Putamen (tissue), 1 donor: ENCODE measurements at places on chromosomes 11 and 22.

- DNase-seq: no peak
These were observed 36.2 kb upstream of the RAPSN start for GRCh38 chr11:47485107-47485506.

GRCh38 chr11:128832121-128832497, 35.0 kb downstream of the KCNJ1 start:
- DNase-seq: no peak

- no peak for DNase-seq
These were observed 424.4 kb upstream of the CCDC179 start for GRCh38 chr11:23284631-23285030.

DNA sequence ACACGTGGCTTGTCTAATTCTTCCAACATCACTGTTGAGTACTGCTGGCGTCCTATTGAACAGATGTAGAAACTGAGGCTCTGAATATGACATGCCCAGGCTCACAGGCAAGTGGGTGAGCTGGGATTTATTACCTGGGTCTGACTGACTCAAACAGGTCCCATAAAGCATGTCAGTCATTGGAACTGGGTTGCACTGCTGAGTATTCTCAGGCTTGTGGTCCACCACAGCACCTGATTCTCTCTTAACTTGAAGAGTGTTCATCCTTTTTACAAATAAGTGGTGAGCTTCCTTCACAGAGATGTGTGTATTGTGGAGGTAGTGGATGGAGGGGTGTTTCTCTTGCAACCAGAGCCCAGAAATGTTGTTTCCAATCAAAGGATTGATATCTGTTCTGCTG, 44.5 kb downstream of the SC5D start:
- no peak for DNase-seq

GRCh38 chr11:108125096-108125495, 3.7 kb downstream of the ACAT1 start:
- no peak for DNase-seq

- DNase-seq: no peak
These were observed 161.7 kb downstream of the ATG16L2 start for GRCh38 chr11:72975778-72976521.

DNA sequence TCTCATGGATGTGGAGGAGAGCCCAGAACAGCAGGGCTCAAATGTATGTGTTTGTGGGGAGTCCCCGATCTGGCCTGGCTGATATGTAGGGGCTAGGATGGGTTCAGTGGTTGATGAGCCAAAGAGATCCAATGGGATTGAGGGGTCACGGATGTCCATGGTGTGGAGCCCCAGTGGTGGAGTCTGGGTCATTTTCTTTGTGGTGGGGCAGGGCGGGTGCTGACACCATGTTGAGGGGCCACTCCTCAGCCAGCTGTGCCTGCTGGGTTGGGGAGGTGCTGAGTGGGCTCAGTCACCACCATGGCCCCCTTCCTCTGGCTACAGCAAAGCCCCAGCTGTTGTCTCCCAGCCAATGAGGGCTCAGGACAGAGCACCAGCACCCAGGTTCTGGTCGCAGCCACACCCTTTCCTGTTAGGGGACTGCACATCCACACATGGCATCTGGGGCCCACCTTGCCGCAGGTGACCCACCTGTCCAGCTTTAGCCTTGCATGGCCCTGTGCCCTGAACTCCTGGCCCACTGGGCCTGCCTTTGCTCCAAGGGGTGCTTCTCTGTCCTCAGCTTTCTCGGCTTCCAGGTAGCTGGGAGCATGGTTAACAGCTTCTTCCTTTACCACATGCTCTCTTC, 3.2 kb upstream of the GNAZ start:
- no peak for DNase-seq

DNA sequence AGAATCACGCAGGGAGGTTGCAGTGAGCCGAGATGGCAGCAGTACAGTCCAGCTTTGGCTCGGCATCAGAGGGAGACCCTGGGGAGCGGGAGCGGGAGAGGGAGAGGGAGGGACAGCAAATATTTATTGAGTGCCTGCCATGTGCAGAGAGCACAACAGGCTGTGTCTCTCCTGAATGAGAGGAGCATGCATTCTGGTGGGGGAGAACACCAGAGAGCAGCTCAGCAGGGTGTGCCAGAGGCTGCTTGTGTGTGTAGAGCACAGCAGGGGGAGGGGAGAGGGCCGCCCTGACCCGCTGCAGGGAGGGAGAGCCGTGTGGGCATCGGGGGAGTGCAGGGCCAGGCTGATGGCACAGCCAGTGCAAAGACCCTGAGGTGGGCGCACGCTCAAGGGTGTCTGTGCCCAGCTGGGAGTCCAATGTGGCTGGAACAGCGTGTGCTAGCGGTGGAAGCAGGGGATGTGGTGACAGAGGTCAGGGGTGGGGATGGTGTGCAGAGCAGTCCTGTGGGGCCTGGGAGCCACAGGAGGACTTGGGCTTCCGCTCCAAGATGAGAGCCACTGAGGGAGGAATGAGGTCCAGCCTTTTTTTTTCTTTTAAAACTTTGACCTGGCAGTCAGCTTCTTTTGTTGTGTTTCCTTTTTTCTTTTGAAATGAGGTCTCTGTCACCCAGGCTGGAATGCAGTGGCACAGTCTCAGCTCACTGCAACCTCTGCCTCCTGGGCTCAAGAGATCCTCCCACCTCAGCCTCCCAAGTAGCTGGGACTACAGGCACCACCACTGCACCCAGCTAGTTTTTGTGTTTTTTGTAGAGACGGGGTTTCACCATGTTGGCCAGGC, 12.0 kb downstream of the PPIL2 start:
- DNase-seq: no peak

DNA sequence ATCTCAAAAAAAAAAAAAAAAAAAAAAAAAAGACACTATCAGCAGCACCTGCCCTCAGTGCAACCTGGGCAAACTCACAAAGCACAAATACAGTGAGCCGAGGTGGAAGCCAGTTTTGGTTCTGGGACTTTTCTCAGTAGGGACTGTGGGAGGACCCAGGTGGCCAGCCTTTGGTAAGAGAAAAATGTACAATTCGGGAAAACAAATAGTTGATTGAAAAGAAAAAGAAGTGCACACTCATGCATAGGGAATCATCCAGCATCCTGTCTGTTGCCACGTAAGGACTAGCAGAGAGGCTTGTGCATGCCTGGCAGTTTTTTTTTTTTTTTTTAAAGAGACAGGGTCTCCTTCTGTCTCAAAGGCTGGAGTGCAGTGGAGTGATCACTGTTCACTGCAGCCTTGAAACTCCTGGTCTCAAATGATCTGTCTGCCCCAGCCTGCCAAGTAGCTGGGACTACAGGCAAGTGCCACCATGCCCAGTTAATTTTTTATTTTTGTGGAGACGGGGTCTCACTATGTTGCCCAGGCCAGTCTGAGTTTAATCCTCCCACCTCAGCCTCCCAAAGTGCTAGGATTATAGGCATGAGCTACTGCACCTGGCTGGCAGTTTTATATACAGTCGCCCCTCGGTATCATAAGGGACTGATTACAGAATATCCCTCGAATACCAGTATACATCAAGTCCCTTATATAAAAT, 36.7 kb downstream of the TPST2 start:
- DNase-seq: no peak

DNA sequence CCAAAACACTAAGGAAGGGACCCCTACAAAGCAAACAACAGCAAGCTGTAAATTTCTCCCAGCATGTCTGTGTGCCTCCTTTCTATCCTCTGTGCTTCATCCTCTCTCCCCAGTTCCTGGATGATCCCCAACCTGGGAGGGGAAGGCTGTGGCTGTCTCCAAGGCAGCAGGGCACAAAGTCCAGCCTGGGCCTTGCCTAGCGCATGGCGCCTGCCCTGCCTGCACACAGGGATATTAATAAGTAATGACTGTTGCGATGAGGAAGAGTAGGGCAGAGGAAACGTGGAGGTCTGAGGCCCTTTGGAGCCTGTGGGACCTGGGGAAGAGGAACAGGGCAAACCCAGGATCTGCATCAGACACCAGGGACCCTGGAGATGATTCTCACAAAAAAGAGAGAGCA, 2.0 kb downstream of the USH1C start:
- DNase-seq: no peak

GRCh38 chr11:59616396-59616982, 915 bp upstream of the OSBP start:
- no peak for DNase-seq

DNA sequence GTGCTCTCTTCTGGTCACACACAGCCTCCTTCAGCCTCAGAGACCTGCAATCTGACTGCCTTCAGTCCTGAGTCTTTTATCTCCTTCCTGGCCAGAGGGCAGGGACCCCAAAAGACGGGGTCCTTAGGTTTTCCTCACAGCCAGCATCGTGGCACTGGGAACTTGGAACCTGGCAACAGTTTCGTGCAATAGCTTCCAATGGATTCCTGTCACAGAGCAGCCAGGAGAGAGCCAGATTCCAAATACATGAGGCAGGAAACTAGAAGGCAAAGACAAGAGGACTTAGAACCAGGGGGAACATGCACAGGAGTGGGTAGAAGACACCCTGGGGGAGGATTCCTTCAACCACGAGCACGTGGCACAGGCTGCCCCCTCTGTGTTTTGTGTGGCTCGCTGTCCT, 48.6 kb downstream of the C11orf91 start:
- DNase-seq: no peak

- no peak for DNase-seq
These were observed 33.2 kb downstream of the CSF2RB start for GRCh38 chr22:36946421-36947158.

DNA sequence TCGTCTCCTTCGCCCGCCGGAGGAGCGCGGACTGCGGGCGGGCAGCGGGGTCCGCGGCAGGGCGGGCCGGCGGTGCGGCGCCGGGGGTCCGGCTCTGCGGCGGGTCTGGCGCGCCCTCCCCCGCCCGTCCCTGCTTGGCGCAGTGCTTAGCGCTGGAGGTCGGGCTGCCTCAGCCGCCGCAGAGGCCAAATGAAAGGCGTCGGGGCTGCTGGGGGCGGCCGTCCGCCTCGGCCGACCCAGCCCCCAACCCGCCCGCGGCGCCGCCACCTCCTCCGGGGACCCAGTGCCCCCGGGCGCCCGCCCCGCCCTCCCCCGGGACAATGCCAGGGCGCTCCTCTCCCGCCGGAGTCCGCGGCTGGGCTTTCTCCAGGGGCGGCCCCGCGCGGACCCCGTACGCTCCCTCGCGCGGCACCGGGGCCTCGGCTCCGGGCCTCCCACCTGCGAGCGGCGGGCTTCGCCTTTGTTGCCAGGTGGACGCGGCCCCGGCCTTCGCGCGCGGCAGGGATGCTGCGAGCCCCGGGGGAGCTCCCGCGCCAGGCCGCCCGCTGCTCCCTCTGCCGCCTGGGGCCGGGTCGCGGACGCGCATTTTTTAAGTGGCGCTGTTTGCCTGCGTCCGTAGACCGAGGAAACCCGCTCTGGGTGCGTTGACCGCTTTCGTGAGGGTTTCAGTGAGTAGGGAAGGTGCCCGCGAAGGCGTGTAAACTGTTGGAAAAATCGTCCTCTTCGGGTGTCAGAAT, 583 bp downstream of the APLP2 start:
- peak; percentile 34 for DNase-seq

DNA sequence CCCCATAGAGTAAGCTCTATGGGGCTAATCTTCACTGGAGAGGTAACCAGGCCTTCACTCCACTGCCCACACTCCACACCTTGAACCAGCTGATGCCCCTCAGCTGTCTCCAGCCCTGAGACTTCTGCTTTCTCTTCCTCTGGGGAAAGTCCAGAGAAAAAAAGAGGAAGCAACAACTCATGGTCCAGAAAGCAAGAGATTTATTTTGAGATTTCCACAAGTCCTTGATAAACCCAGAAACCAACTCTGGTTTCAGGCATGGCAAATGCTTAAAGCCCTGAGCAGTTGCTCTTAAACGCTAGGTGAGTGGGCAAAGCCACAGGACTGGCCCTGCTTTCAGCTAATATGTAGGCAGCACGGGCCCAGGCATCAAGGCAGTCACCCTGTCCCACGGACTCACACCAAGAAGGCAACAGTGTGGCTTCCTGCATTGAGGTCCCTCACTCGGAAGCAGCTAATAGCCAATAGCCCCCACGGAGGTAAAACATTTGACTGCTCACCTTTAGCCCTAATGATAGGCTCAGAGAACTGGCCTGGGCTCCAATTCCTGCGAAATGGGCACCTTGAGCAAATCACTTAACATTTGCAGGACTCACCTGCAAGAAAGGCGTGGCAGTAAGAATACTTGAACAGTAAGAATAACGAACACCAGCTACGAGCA, 4.3 kb downstream of the CYB561A3 start:
- DNase-seq: no peak

GRCh38 chr11:77340501-77340900, 39.0 kb upstream of the GDPD4 start:
- DNase-seq: no peak

DNA sequence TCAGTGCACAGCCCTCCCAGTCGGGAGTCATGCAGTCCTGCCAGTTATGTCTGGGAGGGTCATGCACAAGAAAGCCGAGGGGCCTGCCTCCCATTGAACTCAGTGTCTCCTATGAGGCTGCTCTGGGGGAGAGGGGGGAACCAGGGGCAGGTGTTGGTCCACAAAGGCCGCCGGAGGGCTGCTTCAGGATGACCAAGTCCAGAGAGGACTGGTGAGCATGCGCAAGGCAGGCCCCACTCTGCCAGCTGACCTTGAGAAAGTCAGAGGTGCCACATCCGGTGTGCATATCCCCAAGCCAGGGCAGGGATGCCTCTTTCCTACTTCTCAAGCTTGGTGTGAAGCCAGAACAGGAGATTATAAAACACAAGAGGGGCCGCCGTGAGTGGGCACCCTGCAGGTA, 4.4 kb downstream of the SCN4B start:
- no peak for DNase-seq

- DNase-seq: no peak
These were observed 17.5 kb downstream of the TSKU start for GRCh38 chr11:76800466-76801200.

- no peak for DNase-seq
These were observed 534.2 kb downstream of the TBC1D22A start for GRCh38 chr22:47296405-47297260.

DNA sequence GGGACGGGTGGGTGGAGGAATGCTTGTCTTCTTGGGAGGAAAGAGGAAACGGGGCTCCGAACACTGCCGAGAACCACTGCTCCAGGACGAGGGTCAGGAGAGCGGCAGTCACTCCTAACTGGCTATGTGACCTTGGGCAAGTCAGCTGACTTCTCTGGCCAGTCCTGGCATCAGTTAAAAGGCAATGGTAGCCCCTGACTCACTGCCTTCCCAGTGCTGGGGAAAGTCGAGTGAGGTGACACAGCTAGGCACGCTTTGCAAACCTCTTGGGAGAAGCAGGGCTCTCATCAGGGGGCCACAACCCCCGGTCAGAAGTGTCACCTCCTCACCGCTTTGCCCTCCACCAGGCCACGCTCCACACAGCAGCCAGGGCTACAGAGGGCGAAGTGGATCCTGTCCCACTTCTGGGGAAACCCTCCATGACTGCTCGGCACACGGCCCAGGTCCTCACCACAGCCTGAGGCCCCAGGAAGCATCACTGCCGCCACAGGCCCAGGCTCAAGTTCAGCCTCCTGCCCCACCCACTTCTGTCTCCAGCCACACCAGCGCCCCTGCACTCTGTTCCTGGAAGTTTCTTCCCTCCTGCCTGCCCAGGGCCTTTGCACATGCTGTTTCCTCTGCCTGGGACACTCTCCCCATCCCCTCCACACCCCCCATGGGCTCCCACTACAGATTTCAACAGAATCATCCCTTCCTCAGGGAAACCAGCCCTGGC, 16.3 kb downstream of the IL2RB start:
- DNase-seq: no peak

DNA sequence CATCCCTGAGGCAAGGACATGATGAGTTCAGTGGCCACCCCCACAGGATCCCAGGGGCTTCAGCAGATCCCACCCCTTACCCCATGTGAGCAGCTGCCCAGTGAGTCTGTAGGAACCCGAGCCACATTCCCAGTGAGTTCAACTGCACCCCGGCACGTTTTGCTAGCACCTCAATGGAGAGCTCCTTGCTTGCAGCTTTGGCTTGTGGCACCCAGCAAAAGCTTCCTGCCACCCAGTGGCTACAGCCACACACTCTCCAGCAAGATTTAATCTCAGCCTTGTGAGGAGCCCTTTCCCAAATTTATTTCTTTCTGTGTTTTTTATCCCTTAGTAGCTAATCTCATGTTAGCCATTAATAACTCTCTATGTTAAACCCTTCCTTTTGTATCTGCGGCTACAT, 4.0 kb downstream of the SAA1 start:
- DNase-seq: no peak
